ENCODE measurements at places on chromosomes 7 and 10.

GRCh38 chr10:26380815-26381214, 57.3 kb upstream of the APBB1IP start:
- DNase-seq: no peak
- H3K27me3 ChIP-seq: no peaks in the 10 kb centered on the region
- no peak overlapping the region for H3K4me3 ChIP-seq
- H3K4me1 ChIP-seq: no peaks in the 10 kb centered on the region

- H3K27ac ChIP-seq: no peak overlapping the region
- H3K4me3 ChIP-seq: no peak overlapping the region
- peaks cover 3% of the 10 kb centered on the region for H3K27me3 ChIP-seq
- no peaks in the 10 kb centered on the region for H3K36me3 ChIP-seq
Measured at GRCh38 chr7:112134039-112134438, 72.2 kb downstream of the DOCK4 start.

- no peaks in the 10 kb centered on the region for H3K27me3 ChIP-seq
- H3K4me3 ChIP-seq: no peak overlapping the region
- DNase-seq: no peak
- no peaks in the 10 kb centered on the region for H3K36me3 ChIP-seq
- H3K4me1 ChIP-seq: no peaks in the 10 kb centered on the region
- no peak overlapping the region for H3K27ac ChIP-seq
Measured at GRCh38 chr7:84003191-84003590, 191.4 kb downstream of the SEMA3A start.

DNA sequence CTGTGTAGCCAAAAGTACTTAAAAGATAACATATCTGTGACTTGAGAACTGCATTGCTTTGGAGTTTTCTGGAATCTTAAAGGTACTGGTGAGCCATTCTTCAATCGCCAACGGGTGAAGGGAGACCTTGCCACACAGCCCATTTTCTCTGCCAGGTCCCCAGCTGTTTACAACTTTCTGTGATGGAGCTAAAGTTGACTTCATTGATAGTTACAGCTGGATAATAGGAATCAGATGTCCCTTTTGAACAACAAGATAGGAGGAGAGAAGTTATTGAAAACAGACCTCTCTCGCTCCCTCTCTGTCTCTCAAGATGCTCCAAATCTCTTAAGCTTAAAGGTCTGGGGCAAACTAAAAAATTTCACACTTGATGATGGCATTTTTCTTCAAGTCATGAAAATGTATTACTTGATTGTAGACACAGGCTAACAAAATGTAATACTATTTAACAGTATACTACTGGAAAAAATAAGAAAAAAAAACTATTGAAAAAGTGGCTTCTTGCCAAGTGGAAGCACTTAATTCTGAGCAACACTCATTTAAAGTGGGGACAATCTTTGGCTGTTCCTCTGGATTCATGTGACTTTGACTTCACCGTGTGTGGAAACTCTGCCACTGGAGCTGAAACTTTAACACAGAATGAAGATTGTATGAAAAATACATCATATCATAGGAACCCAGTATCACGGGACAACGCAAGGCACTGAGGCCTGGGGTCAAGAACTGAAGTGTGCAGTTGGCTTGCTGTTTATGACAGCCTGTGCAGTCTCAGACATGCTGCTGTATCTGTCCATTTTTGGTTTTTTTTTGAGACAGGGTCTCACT, 78.4 kb upstream of the AFAP1L2 start:
- H3K27me3 ChIP-seq: no peaks in the 10 kb centered on the region
- H3K4me1 ChIP-seq: peaks cover 14% of the 10 kb centered on the region
- DNase-seq: no peak
- H3K27ac ChIP-seq: no peak overlapping the region
- H3K36me3 ChIP-seq: peaks cover 27% of the 10 kb centered on the region

GRCh38 chr10:6787091-6787490, 207.0 kb upstream of the PRKCQ start:
- no peaks in the 10 kb centered on the region for H3K27me3 ChIP-seq
- H3K27ac ChIP-seq: no peak overlapping the region
- H3K36me3 ChIP-seq: no peaks in the 10 kb centered on the region
- DNase-seq: no peak
- no peak overlapping the region for H3K4me3 ChIP-seq
- no peaks in the 10 kb centered on the region for H3K4me1 ChIP-seq

DNA sequence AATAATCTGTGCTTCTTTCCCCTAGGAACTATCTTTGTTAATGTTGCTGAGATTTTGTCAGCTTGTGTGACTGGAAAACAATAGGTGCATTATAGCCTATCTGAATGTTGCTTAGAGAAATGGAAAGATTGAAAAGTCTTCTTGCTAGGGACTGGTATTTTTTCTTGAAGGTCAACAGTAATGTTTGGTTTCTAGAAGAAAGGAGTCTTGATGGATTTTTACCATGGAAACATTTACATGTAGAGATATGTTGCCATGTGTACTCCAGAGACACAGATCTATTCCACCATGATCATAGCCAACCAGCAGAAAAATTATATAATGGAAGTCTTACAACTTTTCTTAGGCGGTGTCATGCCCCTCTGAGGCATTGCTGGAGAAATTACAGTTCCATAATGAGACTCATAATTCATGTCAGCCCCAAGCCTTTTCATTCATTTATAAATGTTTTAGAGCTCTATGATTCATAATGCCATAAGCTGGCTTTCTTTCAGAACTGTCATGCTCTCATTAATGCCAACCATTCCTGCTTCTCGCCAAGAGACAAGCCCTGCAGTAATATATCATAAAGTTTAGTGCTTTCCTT, 175.1 kb upstream of the PTPRZ1 start:
- DNase-seq: no peak
- H3K27me3 ChIP-seq: no peaks in the 10 kb centered on the region
- H3K36me3 ChIP-seq: no peaks in the 10 kb centered on the region
- H3K4me3 ChIP-seq: no peak overlapping the region

GRCh38 chr7:27888736-27889135, 148.8 kb downstream of the TAX1BP1 start:
- H3K4me3 ChIP-seq: no peak overlapping the region
- no peaks in the 10 kb centered on the region for H3K36me3 ChIP-seq
- no peak for DNase-seq
- H3K27me3 ChIP-seq: no peaks in the 10 kb centered on the region
- H3K4me1 ChIP-seq: no peaks in the 10 kb centered on the region
